Ecto neural progenitor cell (in vitro differentiated cells): ENCODE measurements at places on chromosomes 6 and 20.

GRCh38 chr6:163128324-163128723 lies 286.2 kb upstream of the QKI start:
- no peak for DNase-seq

- no peak for DNase-seq
These were observed 161.8 kb downstream of the NFATC2 start for GRCh38 chr20:51380401-51381385.

DNA sequence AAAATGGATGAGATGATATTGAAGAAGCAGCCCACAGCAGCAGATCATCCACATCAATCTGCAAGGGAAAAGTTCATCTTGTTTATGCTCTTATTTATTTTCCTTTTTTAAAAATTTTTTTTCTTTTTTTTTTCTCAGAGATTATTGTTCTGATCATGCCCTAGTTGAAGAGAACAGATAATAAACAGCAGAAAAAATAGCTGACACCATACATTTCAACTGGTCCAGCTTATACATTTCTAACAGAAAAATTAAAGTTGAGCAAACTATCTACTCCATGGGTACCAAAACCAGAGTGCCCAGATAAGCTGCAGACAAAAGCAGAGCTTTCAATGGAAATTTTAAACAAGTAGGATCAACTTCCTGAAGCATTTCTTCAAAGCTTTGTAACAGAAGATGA lies 9.3 kb downstream of the KIAA0319 start:
- DNase-seq, result no peak

GRCh38 chr6:166411721-166412151 lies 29.0 kb upstream of the MPC1 start:
- no peak for DNase-seq

DNA sequence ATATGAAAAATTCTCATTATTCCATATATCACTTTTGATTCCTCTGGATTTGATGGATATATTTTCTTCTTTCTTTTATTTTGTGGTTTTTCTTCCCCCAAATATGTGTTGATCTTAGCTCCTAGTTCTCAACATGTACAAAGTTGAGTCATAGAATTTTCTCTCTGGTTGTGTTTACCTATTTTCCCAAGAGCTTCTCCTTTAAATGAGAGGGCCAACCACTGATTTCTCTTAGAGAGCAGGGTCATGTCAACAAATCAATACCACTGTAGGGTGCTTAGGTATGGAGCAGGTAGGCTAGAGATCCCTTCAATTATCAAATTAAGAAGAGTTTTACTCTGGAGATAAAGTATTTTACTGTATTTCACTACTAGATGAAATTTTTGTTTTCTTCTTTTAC lies 145.7 kb downstream of the BMP5 start:
- DNase-seq, result no peak

- no peak for DNase-seq
These were observed 22.6 kb upstream of the CRISP1 start for GRCh38 chr6:49888742-49889431.

GRCh38 chr6:140285998-140286690 lies 911.7 kb upstream of the CITED2 start:
- no peak for DNase-seq

GRCh38 chr20:1561350-1561749 lies 3.8 kb upstream of the SIRPD start:
- no peak for DNase-seq

DNA sequence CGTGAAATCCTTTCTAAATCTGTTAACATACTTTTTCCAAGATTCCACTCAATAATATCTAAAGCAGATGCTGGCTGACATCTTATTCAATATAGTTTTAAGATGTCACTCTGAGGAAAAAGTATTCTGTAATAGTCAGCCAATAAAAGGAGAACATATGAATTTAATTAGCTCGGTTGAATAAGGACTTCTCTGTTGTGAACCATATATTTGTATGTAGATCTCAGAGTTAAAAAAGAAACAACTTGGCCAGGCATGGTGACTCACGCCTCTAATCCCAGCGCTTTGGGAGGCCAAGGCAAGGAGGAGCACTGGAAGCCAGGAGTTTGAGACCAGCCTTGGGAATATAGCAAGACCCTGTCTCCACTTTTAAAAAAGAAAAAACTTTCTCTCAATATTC lies 7.4 kb upstream of the CD24 start:
- no peak for DNase-seq

DNA sequence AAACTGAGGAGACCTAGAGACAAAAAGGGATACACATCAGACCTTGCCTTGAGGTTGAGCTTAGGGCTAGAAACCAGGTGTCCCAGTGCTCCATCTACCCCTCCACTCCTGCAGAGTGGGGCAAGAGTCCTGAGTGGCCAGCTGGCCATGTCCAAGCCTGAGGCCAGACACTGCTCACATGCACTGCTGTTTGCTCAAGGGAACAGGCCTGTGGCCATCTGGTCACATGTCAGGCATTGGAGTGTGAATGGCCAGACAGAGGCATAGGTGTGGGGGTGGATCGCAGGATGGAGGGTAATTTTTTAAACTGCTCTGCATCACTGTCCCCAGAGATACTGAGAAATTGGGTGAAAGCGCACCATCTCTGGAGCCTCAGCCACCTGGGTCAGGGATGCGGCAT lies 30.5 kb downstream of the MAFB start:
- DNase-seq, result no peak

DNA sequence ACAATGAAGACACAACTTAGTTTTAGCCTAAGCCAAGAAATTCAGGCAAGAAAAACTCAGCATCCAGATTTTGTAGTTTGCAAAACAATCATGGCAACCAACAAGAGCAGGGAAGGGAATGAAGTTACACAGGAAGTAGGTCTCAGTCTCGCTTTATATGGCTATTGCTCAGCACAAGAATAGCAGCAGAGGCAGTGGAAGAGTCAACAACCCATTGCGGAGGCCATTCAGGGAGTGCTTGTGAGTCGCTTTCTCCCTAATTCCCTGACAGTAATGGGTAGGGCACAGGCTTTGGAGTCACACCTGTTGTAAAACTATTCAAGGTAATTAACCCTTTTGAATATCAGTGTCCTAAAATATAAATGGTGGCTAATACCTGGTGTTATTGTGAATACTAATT lies 238.5 kb downstream of the HDGFL1 start:
- DNase-seq, result no peak

GRCh38 chr20:37243937-37244571 lies 17.6 kb downstream of the GHRH start:
- no peak for DNase-seq
